ENCODE measurements at places on chromosomes 12 and 14.
A peak's percentile ranks its signal among the peaks of the same experiment; 100 is the strongest.

GRCh38 chr12:8951744-8952143 lies 2.3 kb upstream of the M6PR start:
- no peak for DNase-seq

GRCh38 chr14:92037989-92038388 lies 1.9 kb downstream of the TRIP11 start:
- DNase-seq: no peak

DNA sequence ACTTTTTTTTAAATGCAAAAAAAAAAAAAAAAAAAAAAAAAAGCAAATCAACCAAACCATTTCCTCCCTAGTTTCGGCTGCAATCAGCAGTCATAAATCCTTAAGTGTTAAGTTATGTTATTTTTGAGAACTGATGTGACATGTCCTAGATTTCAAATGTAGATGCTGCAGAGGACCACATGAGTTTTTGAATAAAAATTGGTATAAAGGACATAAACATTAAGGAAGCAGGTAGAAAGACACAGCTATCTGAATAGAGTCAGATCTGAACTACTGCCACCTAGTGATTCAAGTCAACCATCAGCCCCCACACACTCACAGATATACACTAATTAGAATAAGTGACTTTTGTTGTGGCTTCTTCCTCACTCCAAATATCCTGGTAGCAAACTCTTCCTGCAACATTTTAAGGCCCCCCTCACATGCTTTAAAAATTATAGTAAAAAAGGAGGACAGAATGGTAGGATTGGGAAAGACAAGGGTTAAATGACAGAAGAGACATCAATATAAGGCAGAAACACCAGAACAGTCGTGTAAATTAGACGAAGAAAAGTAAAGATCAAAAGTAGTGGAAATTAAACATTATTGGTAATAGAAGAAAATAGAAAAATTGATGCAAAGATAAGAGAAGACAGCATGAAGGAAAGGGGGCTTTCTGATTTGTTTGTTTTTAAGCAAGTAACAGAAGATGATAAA lies 394.5 kb upstream of the ATP2B1 start:
- DNase-seq: no peak

GRCh38 chr12:51195841-51196240 lies 22.0 kb downstream of the POU6F1 start:
- no peak for DNase-seq

- DNase-seq: no peak
Observed at GRCh38 chr12:42741091-42741490, 151.5 kb upstream of the PRICKLE1 start.

GRCh38 chr14:68822132-68822651 lies 29.3 kb upstream of the ZFP36L1 start:
- no peak for DNase-seq

DNA sequence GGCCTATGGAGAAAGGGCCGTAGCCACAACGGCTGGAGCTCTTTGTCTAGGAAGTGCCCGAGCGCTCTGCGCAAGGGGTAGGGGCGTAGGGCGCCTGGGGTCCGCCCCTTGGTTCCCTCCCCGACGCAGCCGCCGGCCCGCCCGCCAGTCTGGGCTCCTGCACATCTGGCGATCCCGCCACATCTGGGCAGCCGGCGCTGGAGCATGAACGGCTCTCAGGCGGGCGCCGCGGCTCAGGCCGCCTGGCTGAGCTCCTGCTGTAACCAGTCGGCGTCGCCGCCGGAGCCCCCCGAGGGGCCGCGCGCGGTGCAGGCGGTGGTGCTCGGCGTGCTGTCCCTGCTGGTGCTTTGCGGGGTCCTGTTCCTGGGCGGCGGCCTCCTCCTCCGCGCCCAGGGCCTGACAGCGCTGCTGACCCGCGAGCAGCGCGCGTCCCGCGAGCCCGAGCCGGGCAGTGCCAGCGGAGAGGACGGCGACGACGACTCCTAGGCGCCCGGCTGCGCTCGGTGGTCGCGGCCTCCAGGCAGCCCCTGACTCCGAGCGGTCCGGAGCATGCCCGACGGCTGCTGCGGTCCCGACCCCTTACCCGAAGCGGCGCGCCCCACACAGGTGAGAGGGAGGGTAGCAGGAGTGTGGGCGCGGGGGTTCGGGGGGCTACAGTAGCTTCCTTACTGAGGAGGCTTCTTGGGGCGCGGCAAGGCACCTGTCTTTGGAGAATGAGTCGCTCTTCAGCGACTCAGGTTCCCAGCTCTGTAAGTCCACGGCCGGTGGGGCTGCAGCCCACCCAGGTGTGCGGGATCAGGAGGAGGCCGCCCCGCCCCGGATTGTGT lies at the start of gene SMIM41:
Gene SMIM41 (plus strand): TSS at position 129 of the 827 bp plus-strand sequence. CDS start 76 bp downstream, at position 205.
- DNase-seq: no peak

DNA sequence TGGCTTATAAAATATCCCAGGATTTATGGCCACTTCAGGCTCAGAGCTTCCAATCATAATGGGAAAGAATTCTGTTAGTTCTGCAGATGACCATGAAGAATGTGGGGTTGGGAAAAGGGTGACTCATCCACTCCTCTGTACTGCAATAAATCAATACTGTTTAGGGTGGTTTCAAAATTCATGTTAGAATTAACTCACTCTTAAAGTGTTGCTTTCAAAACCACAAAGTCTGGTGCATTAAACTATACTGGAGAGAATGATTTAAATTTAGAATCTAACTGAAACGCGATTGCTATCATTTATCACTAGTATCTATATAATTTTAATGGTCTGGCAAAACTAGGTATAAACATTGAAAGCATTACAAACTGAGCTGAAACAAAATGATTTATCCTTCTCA lies 798 bp downstream of the CCDC198 start:
- DNase-seq: no peak

DNA sequence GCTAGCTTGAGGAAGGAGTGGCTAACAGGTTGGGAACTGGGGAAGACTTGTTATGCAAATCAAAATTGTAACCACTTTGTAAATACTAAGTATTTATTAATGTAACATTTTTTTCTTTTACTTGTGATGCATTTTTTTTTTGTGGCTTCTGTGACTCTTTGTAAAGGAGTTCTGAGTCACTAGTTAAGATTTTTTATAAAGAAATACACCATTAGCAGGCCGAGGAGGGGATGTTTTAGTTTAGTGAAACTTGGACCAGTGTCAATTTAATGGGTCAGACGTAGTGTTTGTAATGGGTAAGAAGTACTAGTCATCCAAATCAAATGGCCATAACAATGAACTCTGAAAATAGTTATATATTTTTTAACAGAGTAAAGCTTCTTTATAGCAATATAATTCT lies 43.1 kb downstream of the AKAP6 start:
- no peak for DNase-seq

DNA sequence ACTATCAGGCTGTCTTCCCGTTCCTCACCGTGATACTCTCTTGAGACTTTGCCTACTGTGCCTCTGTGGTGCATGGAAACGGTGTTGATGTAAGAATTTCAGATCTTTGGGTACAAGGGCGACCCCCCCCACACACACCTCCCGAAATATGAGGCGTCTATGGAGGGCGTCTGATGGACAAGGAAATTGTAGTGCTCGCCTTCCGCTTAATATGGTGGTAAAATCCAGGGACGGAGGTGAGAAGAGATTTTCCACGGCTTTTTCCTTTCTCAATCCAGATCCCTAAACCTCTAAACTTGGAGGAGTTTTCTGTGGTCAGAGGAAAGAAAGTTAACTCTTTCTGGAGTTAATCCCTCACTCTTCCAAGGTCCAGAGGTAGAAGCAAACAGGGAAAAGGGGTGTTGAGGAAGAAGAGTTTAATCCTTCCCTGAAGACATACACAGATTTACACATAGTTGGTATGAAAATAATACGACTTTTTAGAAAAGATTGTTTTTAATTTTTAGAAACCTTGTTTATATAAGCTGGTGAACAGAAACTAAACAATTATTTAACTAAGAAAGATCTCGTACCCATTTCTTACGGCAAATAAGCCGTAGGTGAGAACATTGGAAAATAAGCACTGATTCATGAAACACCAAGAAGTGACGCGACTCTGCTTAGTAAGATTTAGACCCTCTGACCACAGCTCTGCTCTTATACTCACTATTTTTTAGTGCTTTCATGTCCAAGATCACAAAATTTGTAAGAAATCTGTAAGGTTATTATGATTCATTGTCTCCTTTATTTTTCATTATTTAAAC lies 23.1 kb upstream of the RNASE12 start:
- DNase-seq: no peak

- no peak for DNase-seq
Observed at GRCh38 chr14:50006141-50006540, 110.2 kb downstream of the VCPKMT start.

- DNase-seq: no peak
Observed at GRCh38 chr14:65346895-65347294, 65.6 kb upstream of the FUT8 start.

DNA sequence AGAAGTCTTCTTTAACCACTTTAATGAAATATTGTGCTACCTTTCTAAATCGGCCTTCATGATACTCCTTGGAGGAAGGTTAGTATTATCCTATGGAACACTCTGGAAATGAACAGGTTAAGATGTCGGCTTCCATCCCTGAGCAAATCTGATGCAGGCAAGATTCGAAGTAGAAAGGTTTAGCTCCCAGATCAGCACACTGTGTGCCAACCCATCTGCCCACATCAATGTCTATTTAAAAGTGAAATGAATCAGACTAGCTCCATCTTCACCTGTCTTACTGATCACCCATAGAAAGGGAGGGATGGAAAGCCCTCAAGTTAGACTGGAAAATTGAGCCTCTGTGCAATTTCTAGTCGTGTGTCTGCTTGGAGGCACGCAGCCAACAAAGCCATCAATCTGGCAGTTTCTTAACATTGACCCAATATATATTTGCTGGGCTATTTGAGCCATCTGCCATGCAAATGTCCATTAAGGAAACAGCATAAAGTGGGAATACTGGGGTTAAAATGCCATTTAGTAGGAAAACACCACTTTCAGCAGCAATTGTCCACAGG lies 506.1 kb downstream of the RMST start:
- DNase-seq: no peak

- no peak for DNase-seq
Observed at GRCh38 chr12:125988545-125988944, 923.3 kb downstream of the AACS start.

DNA sequence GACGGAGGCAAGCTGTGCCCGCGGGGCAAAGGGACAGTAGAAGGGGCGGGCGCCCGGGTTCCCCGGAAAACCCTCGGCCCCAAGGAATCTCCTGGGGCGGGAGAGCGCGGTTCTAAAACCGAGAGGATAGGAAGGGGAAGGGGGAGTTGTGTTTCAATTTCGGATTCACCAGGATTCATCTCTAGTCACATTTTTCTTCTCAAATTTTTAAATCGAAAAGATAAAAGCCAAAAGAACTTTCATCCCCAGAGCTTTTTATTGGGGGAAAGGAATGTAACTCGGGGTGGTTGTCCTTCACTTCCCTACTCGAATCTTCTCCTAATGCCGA lies 1.4 kb downstream of the BMP4 start:
- no peak for DNase-seq

- no peak for DNase-seq
Observed at GRCh38 chr12:30753233-30753632, 1.5 kb downstream of the CAPRIN2 start.

- no peak for DNase-seq
Observed at GRCh38 chr14:36132826-36133225, 43.7 kb downstream of the PTCSC3 start.

GRCh38 chr14:81471062-81471461 lies 62.6 kb downstream of the SEL1L start:
- DNase-seq: no peak

DNA sequence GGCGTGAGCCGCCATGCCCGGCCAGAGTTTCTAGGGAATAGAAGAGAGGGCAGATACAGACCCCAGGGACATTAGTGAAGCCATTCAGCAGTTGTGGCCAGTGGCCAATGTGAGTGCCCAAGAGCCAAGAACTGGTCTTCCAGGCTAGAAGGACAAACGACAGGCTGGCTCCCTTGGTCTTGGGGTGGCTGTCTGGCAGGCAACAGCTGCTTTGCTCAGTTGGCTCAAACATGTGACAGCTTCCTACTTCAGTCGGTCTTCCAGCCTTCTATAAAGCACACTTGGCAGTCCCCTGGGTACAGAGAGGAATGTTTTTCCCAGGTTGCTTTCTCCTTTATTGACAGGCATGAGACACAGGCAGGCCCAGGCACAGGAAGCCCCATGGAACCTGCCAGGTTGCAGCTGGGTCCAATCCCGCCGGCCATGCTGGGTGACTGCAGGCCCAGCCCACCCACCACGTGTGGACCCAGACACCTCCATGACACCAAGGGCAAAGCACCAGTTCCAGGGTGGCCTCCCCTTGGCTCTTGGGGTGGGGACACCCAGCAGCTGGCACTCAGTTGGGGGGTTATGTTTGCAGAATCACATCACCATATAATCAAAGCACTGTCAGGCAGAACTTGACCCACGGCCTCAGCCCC lies 15.4 kb downstream of the CHGA start:
- no peak for DNase-seq

DNA sequence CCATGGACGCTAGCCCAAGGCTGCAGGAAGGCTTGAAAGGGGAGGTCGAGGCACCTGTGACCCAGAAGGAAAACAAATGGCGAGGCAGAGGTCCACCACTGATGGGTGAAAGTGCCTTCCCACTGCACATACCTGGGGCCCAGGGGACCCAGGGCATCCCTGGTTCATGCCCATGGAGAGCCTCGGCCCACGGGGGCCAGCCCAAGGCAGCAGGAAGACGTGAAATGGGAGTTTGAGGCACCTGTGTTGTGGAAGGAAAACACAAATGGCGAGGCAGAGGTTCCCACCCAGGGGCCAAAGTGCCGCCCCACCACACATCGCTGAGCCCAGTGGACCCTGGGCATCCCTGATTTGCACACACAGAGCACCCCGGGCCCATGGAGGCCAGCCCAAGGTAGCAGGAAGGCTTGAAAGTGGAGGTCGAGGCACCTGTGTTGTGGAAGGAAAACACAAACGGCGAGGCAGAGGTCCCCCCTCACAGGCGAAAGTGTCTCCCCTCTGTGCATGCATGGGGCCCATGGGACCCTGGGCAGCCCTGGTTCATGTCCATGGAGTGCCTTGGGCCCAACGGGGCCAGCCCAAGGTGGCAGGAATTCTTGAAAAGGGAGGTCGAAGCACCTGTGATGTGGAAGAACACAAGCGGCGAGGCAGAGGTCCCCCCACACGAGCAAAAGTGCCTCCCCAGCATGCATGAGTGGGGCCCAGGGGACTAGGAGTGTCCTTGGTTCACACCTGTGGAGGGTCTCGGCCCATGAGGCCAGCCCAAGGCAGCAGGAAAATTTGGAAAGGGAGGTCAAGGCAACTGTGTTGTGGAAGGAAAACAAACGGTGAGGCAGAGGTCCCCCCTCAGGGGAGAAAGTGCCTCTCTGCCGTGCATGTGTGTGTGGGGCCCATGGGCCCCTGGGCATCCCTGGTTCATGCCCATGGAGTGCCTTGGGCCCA lies 383.3 kb downstream of the ALG10 start:
- peak; percentile 4 for DNase-seq

DNA sequence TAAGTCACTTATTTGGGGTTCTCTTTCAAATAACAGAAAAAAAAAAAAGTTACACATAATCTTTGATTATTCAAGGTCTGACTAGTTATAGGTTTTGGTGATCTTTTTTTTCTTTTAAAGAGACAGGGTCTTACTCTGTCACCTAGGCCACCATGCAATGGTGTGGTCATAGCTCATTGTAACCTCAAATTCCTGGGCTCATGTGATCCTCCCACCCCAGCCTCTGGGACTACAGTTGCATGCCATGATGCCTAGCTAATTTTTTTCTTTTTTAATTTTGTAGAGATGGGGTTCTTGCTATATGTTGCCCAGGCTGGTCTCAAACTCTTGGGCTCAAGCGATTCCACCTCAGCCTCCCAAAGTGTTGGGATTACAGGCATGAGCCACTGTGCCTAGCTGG lies 56.5 kb upstream of the CFL2 start:
- DNase-seq: no peak
